ENCODE measurements at places on chromosomes 16 and 17.

GRCh38 chr17:47204722-47205418 is 4.3 kb upstream of the MYL4 start:
- no peak for DNase-seq

- no peak for DNase-seq
These were observed 21.0 kb upstream of the G6PC1 start for GRCh38 chr17:42879596-42879985.

DNA sequence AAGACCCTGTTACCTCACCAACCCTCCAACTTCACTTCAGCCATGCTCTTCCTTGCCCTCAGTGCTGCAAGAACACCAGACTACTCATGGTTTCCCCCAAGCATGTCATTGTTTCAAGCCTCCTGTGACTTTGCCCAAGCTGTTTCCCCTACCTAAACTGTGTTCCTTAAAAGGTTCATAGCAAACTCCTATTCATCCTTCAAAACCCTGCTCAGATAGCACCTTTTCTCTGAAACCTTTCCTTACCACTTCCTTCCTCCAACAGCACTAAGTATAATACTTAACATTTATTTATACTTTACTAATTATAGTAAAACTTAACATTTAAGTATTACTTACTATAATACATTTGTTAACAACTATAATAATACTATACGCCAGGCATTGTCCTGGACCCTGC is 136.2 kb downstream of the CCT6B start:
- no peak for DNase-seq

DNA sequence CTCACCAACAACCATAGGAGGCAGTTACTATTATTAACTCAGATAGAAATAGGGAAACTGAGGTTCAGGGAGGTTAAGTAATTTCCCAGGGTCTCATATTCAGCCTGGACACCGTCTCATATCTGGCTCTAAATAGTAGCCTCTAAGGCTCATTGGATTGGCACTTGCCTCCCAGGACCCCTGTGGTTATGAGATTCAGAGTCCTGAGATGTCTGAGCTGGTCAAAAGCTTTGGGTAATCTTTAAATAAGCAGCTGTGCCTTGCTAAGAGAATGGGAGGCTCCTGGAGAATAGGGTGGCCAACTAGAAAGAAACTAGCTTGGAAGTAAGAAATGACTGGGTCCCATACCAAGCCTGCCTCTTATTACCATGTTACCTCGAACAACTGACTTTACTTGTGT is 50.3 kb upstream of the CRHR1 start:
- DNase-seq: no peak

DNA sequence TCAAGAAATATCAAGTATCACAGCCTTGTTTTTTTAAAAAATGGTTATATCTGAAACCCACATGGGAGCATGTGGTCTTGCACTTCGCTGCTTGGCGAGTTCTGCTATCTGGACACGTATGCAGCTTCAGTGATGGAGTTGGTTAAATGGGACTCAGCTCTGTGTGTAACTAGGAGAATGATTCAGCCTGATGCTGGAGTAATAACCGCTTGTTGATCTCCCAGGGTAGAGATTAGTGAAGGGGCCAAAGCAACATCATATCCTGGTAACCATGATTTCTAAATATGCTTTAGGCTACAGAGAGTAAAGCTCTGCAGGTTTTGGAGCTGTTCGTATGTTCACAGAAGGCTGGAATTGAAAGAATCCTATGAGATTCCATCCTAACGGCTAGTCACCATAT is 63.2 kb downstream of the IQCK start:
- no peak for DNase-seq

- DNase-seq: no peak
These were observed 117.9 kb upstream of the GPR139 start for GRCh38 chr16:20191566-20191965.

DNA sequence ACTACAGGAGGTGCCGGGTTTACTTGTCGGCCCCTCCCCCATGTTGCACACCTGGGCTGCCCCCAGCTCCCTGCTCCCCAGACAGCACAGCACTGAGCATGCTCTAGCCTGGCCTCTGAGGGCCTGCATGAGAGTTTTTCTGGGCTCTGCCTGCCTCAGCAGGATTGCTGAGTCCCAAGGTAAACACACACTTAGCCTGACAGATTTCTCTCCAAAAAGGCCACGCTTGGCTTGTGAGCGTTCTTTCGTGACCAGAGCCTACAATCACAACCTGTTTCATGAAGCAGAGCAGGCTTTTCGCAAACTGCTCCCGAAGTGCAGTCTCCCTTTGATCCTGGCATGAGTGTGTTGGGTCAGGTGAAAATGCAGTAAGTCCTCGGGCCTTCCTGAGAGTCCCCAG is 9.8 kb upstream of the CD300E start:
- no peak for DNase-seq

- no peak for DNase-seq
These were observed 116.1 kb downstream of the METRNL start for GRCh38 chr17:83195330-83196023.

DNA sequence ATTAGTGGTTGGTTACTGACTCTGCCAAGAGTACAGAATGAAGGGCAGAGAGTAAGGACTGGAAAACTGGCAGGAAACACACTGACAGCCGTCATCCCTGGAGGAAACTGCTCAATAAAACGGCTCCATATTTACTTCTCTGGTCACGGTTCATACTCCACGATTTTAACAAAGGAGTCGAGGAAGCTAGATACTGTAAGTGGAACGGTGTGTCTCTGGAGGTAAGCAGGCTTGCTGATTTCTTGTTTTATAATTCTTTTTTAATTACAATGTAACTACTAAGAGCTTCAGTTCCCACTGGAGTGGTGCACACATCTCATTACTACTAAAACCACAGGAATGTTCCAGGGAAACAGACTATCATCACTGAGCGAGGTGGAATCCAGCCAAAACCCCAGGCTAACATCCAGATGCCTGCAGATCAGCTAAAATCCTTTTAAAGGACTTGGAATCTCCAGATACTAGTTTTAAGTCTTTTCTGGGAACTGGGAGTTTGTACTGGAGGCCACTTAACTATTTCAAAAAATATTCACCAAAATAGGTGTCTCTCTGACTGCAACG is 17.8 kb downstream of the SERPINF1 start:
- DNase-seq: no peak

- DNase-seq: no peak
These were observed 25.5 kb upstream of the METRNL start for GRCh38 chr17:83053739-83054451.

DNA sequence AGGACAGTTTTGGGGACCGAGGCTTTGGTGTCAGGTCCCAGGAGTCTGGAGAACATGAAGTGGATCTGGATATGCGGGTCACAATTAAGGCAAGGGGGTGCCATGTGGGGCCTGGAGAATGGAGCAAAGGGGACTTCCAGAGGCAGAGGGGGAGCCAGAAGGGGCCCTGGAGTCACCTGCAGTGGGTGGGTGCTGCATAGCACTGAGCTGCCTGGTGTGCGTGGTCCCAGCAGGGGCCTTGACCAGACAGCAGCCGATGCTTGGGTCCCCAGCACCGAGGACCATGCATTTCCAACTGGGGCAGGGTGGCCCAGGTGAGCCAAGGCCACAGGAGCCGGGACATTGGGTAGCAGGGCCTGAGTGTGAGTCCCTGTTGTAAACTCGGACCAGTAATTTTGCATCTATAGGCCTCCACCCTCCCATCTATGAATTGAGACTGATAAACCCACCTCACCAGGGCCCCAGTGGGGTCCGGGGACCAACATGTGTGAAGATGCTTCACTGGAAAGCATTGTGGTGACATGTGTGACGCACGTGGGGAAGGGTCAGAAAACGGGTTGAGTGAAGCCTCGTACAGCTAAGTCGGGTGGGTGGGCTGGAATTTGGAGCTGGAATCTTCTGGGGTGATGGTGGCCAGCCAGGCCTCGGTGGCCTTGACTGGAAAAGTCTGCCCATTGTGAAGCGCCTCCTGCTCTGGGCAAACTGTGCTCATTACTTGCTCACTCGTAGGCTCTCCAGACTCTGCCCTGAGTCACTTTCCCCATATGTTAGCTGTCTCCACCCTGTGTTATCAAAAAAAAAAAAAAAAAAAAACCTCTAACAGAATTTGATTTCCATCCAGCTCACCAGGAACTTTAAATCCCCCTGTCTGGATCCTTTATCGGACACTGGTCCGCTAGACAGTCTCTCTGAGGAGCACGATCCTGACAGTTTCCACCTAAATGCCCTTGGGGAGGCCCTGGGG is 90.5 kb upstream of the ZNF469 start:
- no peak for DNase-seq

- DNase-seq: no peak
These were observed 7.3 kb upstream of the CUEDC1 start for GRCh38 chr17:57962279-57963148.

- no peak for DNase-seq
These were observed 31.4 kb upstream of the ZNF750 start for GRCh38 chr17:82871056-82871775.

GRCh38 chr17:37640015-37640414 is 3.2 kb downstream of the DDX52 start:
- no peak for DNase-seq
